ENCODE measurements at places on chromosomes 12 and 14.

- DNase-seq: no peak
Observed at GRCh38 chr14:32508281-32508680, 179.2 kb downstream of the AKAP6 start.

GRCh38 chr12:45974171-45974719 is 16.1 kb downstream of the SCAF11 start:
- DNase-seq: no peak

- no peak for DNase-seq
Observed at GRCh38 chr12:45688183-45688582, 41.3 kb upstream of the ARID2 start.

- no peak for DNase-seq
Observed at GRCh38 chr14:77264466-77265186, 6.4 kb downstream of the NGB start.

DNA sequence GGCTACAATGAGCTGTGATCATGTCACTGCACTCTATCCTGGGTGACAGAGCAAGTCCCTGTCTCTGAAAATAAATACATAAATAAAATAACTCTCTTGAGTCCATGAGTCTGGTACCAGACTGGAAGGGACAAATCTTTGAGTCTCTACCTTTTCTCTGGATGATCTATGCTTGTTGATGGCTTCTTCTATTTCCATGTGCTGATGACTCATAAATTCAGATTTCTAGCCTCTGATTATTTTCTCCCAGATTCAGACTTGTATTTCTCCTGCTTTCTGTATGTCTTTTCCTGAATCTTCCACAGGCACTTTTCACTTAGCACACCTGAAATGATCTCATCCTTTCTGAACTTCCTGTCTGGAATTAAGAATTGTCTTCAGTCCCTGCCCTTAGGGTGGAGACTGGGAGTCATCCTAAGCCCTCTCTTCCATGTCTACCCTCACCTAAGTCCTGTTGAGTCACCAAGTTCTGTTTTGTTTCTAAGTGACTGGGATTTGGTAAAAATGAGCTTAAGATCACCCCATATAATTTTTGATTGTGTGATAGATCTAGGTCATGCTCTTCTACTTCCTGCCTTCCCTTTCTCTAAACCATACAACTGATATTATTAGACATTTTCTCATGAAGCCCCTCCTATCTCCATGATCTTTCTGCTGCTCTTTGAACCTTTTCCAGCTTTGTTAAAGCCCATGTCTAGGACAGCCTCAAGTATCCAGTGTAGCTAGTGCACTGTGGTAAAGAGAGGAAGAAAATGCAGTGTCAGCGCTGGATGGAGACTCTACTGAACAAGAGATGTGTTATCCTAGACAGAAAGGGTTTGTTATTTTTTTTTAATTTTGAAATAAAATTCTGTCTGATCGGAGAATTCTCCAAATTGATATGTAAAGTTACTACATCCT is 13.1 kb downstream of the AKAP6 start:
- no peak for DNase-seq

Data from AG04449 (cell line).